LoVo (cell line): ENCODE measurements at places on chromosomes 2 and 18.

- DNase-seq = no peak
These were observed 46.6 kb downstream of the SCN1A start for GRCh38 chr2:166081131-166081632.

DNA sequence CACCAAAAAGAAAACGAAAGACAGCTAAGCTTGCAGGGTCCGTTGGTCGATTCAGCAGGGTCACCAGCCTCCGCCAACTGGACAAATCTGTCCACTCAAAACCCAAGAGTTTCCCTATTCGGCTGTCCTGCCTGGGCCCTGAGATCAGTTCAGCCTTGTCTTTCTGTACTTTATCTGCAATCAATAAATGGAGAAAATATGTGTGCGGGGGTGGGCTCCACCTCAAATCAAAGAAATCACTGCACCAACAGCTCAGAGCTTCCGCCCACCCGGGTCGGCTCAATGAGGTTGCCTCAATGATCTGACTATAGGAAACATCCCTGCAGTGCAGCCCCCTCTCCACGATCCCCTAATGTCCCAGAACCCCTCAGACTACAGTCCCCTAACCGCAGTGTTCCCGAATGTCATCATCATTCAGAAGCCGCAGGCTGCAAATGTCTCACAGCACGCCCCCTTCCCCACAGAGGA is 447 bp downstream of the GGCX start:
- no peak for DNase-seq

- DNase-seq = no peak
These were observed 671.9 kb upstream of the PKDCC start for GRCh38 chr2:41375901-41376300.

DNA sequence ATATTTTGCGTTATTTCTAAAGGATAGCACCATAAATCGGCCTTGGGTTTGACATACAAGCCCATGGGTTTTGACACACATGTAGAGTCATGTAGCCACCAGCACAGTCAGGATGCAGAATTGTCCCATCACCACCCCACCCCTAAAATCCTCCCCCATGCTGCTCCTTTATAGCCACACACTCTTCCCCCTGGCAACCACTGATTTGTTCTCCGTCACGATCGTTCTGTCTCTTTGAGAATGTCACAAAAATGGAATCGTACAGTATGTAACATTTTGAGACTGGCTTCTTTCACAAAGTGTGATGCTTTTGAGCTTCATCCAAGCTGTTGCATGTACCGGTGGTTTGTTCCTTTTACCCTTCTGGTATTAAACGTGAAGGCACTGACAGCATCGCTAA is 39.1 kb downstream of the CRACDL start:
- no peak for DNase-seq

DNA sequence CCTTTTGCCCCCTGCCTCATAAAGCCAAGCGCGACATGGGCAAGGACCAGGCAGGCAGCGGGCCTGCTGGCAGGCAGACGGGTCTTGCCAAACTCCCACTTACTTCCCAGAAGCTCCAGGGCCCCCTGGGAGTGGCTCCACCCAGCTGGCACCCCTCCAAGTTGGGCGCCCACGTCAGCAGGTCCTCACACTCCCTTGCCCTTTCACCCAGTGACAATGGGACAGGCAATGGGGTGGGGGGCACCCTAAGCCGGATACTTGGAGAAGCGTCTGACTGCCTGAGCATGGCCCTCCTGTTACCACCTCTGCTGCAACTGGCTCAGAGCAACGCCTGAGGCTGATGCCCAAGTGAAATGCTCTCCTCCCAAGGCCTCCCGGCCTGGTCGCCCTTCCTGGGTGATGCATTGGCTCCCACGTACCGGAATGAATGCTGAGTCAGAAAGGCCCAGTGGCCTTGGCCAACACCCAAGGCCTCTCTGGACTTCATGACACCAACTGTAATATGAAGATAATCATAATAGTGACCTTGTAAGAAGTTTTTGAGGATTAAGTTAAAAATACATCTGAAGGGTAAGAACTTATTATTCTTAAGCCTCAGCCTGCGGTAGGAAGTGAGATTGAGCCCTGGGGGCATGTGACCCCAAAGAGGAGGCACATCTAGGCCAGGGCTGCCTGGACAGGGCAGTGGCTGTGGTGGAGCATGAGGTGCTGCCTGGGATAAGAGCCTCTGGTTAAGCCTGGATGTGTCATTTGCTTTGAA is 31.6 kb downstream of the KCNK3 start:
- DNase-seq = peak; percentile 47

DNA sequence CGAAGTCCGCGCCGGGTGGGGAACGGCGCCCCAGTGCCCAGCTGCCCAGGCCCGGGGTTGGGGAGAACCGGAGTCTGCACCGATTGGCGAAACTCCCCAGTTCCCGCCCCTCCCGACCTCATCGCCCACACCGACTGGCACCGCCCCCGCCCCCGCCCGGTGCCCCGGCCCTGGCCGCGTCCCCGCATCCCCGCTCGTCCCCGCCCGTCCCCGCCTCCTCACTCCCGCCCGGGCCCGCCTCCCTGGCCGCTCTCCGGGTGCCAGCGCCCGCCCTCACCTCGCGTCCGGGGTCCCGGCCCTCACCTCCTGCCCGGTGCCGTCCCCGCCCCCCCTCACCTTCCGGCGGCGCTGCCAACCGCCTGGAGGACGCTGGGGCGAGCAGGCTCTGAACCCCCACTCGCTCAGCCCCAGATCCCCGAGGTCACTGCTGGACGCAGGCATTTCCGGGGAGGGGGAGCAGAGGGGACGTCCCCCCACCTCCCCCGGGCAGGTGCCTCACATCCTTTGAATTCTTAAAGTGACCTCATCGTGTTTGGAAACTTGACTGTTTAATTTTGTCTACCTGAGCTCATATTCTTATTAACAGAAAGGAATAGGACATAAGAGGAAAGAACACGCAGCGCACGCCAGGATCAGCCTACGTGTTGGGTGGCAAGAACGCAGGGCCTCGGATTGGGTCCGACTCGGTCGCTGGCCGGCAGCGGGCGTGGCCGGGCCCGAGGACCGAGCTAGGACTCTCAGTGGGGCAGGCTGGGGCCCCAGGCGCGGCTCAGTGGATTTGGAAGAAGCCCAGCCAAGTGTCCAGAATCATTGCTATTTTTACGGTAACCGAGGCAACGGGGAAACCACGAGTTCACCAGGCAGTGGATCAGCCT is at the start of gene FAM110C:
TSS of gene FAM110C (minus strand) at position 35 of the 875 bp plus-strand sequence. CDS start 120 bp downstream, outside the sequence.
- DNase-seq = peak; percentile 53

DNA sequence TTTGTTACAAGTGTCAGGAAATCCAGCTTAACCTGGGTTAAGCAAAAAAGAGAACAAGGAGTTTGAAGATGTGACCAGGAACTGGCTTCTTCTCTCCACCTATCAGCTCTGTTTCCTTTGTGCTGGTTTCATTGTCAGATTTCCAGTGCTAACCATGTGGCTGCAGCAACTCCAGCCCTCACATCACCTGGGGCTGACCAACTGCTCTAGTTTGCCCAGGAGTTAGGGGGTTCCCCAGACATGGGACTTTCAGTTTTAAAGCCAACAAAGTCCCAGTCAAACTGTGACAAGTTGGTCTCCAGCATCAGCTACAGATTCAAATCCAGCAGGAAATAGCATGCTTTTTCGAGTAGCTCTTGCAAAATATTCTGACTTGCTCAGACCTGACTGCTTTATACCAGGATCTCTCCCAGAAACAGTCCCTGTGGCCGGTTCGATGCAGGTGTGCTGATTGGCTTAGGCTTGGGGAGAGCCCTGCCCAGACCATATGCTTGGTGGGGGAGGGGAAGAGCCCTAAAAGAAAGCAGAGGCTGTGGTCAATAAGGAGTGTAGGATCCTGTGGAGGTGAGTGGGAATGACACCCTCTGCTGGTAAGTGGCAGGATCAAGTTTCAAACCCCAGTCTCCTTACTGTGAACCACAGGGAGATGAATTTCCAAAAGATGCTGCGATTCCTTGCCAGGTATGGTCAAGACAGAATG is 49.5 kb downstream of the KCNE4 start:
- peak; percentile 32 for DNase-seq

GRCh38 chr2:40690525-40690924 is 238.6 kb upstream of the SLC8A1 start:
- no peak for DNase-seq

- DNase-seq = no peak
These were observed 22.4 kb upstream of the UGP2 start for GRCh38 chr2:63819256-63819655.

DNA sequence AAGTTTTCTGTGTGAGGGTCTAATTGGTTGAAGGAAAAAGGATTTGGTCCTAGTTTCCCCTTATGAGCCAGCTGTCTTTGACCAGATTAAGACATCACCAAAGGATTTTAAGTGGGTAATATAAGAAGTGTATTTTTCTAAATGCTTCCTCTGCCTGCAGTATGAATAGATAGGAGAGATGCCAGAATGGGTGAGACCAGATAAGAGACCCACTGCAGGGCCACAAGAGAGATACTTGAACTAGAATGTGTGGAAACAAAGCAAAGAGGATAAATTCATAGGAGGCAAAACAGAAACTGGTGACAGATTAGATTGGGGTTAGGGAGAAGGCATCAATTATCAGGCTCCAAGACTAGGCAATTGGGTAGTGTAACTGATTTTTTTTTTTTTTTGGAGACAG is 1.1 kb upstream of the HDHD2 start:
- DNase-seq = no peak

DNA sequence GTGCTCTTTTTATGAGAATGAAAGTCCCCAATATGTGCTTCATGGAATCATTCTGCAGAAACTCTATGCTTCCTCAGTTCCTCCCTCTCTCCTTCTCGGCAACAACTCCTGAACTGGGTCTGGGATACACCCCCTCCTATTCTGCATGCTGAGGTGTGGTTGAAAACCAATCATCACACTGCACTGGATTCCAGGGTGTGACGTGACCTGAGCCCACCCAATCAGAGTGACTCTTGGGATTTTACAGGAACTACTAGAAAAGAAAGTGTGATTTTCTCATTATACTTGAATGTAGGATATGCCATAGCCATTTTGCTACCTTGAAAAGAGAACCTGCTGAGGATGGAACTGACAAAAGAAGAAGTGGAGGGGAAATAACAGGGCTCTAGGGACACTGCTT is 36.3 kb downstream of the ACVR1 start:
- no peak for DNase-seq
